ENCODE measurements at places on chromosomes 1 and 21.

DNA sequence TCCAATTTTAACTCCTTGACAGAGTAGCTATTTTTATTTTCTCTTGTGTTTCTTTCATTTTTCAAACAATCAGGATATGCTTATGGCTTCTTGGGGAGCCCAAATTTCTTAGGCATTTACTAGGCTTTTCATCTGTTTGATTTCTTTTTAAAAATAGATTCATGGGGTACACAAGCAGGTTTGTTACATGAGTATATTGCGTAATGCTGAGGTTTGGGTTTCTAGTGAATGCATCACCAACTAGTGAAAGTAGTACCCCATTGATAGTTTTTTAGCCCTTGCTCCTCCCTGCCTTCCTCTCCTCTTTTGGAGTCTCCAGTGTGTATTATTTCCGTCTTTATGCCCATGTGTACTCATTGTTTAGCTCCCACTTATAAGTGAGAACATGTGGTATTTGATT lies 190.7 kb downstream of the CENPF start:
- no peak for DNase-seq

- no peak for DNase-seq
Measured at GRCh38 chr1:10785728-10786638, 10.5 kb downstream of the CASZ1 start.

GRCh38 chr1:157081707-157082106 lies 17.9 kb downstream of the ETV3L start:
- no peak for DNase-seq

DNA sequence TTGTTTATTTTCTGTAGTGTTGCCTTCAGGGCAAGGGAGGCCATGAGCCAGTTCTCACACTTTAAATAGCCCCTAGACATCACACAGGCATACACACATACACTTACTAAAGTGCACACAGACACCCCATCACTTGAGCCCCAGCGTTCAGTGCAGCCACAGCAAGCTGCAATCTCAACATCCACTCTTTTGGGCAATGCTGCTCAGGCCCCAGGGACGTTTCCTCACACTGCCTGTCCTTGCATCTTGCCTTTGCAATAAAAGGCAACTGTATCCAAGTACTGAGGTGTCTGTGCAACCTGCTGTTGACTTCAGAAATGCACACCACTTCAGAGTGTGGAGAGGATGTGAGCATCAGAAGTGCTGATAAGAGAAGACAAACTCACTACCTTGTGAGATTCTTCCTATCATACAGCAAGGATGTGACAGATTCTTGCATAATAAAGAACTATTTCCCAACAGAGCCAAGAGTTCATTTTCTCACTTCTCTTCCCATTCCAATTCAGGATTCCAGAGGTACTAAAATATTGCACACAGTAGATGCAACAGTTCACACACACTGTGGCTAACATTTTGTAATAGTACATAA lies 36.2 kb downstream of the IRF2BP2 start:
- DNase-seq, result no peak

DNA sequence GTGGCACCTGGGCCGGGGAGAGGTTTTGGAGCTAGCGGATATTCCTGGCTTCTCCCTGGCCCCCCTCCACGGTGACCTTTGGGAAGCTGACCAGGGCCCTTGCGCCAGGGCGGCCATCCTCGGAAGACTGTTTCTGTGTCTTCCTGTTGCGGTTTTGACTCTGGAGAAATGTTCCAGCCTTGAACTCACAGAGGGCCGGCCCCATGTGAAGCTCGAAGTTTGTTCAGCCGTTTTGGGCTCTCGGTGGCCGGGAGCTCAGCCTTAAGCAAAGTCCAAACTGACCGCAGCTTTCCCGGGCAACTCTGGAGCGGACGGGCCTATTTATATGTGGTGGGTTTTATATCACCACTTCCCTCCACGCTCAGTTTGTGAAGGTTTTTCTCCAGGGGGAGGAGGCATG lies 17.0 kb upstream of the WNT4 start:
- no peak for DNase-seq

- no peak for DNase-seq
Measured at GRCh38 chr1:87521452-87521851, 192.8 kb downstream of the LMO4 start.

- peak; percentile 40 for DNase-seq
Measured at GRCh38 chr1:233107130-233107660, 156.8 kb downstream of the NTPCR start.

- no peak for DNase-seq
Measured at GRCh38 chr1:228430243-228430642, 13.6 kb upstream of the TRIM17 start.

- DNase-seq, result no peak
Measured at GRCh38 chr1:192707978-192708547, 72.1 kb downstream of the RGS13 start.

DNA sequence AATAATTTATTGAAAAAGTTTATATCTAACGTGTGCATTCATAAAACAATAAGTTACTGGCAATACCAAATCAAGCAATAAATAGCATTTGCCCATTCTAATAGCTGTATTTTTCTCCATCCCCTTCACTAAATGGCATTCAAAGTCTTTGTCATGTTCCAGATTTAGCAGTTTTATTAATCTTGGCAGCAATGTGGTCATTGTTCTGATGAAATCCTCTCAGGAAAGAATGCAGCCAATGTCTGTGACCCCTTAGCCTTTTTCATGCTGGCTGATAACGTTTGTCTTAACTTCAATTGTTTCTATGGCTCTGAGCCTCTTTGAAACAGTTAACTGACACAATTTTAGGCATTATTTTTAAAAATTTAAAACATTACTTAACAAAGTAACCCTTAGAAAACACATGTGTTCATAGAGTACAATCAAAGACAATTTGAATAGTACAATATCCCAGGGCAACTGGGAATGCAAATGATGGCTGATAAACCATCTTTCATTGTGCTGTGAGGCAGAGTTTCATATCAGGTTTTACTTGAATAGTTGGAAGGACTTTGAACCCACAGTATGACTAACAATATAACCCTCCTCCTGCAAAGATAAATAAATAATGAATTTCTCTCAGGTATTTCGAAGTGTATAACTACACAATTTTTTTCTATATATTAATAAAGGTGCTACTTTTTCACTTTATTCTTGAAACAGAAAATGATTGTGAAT lies 217.5 kb downstream of the LRRIQ3 start:
- no peak for DNase-seq

- no peak for DNase-seq
Measured at GRCh38 chr1:211339631-211340041, 13.0 kb downstream of the TRAF5 start.

All from PC-9 (cell line).